Frontal cortex (tissue), 4 donors: ENCODE measurements at places on chromosomes 12 and 14.

DNA sequence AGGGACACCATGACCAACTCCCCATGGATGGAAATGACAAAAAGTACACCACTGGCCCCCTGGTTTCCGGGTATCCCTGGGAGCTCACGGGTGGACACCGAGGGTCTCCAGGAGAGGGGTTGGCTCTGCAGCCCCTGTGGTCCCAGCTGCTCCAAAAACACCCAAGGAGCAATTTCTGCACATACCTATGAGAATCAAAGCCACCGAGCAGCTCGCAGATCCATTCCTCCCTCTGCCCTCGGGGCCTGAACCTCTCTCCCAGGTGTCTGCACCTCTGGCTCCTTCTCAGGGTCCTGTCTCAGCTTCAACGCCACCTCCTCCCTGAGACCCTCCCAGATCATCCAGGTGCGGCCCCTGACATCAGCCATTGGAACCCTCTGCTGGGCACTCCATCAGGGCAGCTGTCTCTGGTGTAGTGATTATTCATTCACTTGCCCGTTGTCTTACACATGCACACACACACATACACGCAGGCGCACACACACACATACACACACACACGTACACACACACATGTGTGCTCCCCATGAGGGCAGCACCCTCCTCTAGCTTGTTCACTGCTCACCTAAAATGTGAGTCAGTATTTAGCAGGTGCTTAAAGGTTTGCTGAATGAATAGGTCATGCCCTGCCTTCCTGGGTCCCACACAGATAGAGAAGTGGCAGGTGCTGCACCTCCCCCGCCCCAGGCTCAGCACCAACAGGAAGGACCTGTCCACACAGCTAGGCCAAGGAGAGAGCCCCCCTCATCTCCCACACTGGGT, 5.9 kb downstream of the RIMBP2 start:
- DNase-seq = no peak

- no peak for DNase-seq
Measured at GRCh38 chr14:36935976-36936678, 236.3 kb downstream of the SLC25A21 start.

GRCh38 chr12:42483521-42483790, 106.1 kb downstream of the PRICKLE1 start:
- DNase-seq = no peak

GRCh38 chr12:77833329-77833728, 2.6 kb downstream of the NAV3 start:
- DNase-seq = no peak

DNA sequence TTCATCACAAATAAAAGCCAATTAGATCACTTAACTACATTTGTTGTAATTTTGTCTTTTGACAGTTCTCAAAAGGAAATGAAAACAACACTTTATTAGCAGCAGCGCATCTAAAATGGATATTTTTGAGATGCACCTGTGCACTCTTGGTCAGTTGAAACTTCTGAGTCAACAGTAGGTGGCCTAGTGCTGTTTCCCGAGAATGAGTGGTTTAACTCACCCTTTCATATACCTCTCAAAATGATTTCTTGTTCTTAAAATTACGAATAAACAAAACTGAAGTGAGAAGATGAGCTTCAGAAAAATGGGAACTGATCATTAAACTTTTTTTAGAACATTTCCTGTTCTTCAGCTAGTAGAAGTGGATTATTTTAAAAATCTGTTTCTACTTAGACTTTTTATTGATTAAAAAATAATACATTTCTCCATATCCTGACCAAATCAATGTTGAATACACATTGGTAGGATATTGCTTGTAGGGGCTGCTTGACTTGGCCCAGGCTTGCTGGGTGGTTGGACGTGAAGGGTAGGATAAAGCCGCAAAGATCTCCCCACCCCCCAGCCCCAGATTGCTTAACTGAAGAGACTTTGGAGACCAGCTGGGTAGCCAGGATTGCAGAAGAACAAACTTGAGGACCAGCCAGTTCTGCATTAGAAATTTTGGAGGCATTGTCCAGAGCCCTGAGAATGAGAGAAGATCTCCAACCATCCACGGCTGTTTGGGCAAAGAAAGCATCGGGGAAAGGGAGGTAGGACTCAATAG, 22.3 kb upstream of the STK38L start:
- no peak for DNase-seq

DNA sequence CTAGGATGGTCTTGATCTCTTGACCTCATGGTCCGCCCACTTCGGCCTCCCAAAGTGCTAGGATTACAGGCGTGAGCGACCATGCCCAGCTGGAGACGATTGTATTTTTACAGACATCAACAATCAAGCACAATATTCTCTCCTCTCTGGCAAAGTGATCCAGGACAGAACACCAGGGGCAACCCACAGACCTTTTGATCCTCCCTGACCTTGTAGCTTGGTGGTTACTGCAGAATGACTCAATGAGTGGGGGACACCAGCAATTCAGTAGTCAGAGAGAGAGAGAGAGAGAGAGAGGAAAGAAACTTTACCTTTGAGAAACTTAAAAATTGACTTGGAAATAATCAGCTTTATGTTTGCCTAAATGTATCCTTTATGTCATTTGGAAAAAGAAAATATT, 51.2 kb downstream of the DRAM1 start:
- no peak for DNase-seq

DNA sequence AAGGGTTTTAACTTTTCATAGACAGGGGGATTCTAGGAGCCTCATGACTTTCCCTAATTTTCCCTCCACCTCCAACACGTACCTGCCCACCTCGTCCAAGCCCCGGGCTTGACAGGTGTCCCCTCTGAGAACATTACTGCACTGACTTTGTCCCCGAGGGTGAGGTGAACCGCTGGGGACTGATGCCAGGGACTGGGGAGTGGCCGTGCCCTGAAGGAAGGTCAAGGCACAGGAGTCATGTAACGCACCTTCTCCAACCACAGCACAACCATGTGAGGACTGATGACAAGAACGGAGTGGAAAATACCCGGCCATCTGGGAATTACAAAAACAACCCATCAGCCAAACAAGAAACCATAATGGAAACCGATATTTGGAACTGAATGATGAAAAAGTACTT, 214.7 kb upstream of the C14orf180 start:
- no peak for DNase-seq

GRCh38 chr14:91745344-91745743, 13.5 kb upstream of the CATSPERB start:
- DNase-seq = no peak

DNA sequence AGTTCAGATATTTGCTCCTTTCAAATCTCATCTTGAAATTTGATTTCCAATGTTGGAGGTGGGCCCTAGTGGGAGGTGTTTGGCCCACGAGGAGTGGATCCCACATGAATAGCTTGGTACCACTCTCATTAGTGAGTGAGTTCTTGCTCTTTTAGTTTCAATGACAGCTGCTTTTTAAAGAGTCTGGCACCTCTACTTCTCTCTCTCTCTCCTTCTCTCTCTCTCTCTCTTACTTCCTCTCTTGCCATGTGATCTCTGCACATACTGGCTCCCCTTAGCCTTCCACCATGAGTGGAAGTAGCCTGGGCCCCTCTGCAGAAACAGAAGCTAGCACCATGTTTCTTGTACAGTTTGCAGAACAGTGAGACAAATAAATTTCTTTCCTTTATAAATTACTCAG, 25.1 kb downstream of the GPR65 start:
- DNase-seq = no peak

DNA sequence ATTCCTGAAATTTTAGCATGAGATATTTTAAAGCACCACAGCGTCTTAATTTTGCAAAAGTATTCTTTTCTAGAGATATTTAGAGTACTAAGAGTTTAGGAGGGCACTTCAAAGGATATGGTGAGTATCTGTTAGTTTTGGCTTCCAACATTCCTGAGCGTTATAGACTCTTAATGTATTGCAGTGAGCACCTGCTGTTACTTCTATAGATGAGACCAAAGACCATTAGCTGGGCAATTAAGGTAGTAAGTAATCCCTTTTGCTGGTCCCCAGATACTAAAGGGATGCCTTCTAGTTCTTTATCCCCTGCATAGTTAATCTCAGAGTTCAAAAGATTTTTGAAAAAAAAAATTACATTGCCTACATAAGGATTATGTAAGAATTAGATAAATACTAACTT, 975.6 kb downstream of the GALC start:
- no peak for DNase-seq

- DNase-seq = no peak
Measured at GRCh38 chr14:60553808-60554207, 44.9 kb downstream of the SIX6 start.

GRCh38 chr14:21258005-21258888, 11.0 kb downstream of the HNRNPC start:
- DNase-seq = no peak

GRCh38 chr12:87728931-87729593, 300.1 kb downstream of the C12orf50 start:
- DNase-seq = no peak

- DNase-seq = no peak
Measured at GRCh38 chr12:92574051-92574783, 128.6 kb upstream of the PLEKHG7 start.

GRCh38 chr14:101252443-101253214, 308.7 kb upstream of the DIO3 start:
- no peak for DNase-seq

- DNase-seq = no peak
Measured at GRCh38 chr12:45406988-45407850, 191.3 kb downstream of the ANO6 start.

DNA sequence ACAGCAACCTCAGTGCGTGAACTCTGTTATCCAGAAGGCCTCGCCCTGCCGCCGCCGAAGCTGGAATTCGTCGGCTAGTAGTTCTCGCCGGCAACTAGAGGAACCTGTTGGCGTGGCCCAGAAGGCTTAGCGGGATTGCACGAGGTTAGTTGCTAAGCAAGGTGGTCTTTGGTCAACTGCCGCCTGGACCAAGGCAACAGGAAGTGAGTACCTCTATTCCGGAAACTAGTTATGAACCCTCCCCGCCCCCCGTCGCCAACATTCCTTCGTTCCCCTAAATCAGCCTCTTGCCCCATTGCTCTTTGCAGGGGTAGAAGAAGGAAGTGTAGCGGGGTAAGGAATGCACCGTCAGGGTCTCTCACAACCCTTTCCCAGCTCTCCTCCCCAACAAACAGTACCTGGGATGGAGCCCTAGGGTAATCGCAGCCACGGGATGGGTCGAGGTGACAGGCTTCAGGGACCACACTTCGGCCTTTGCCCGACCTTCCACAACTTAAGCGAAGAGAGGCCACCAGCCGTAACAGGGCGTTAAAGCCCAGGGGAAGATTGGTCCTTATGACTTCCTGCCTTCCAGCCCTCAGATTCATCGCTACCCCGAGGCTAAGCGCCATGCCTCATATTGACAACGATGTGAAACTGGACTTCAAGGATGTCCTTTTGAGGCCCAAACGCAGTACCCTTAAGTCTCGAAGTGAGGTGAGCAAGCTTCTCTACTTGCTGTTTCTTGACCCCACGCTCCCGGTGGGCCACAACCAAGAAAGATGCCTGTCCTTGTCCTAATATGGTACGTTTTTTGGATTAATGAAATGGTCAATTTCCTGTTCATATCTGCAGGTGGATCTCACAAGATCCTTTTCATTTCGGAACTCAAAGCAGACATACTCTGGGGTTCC, at the start of gene GMPR2:
GMPR2 (plus strand) TSS at position 285 of the 893 bp plus-strand sequence; CDS start at position 610, 325 bp downstream.
- peak; percentile 35 for DNase-seq

GRCh38 chr12:82019533-82019932, 260.4 kb upstream of the PPFIA2 start:
- no peak for DNase-seq

DNA sequence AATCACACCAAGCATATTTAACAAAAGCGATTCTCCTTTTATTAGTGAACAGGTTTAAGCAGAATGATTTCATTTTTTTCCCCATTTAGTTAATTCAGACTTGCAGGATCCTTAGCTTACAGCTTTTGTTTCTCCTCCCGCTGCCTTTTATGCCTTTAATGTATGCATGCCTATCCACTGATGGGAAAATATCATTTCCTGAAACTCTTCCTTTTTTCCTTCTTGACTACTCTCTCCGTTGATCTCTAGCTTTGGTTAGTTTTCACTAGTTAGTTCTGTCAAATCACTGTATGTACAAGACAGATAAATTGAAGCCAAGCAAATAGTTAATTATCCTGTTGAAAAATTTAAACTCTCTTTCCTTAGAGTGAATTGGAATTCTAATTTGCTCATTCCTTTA, 26.3 kb downstream of the NKX2-1 start:
- no peak for DNase-seq

- DNase-seq = no peak
Measured at GRCh38 chr12:116837097-116837496, 44.1 kb downstream of the HRK start.

DNA sequence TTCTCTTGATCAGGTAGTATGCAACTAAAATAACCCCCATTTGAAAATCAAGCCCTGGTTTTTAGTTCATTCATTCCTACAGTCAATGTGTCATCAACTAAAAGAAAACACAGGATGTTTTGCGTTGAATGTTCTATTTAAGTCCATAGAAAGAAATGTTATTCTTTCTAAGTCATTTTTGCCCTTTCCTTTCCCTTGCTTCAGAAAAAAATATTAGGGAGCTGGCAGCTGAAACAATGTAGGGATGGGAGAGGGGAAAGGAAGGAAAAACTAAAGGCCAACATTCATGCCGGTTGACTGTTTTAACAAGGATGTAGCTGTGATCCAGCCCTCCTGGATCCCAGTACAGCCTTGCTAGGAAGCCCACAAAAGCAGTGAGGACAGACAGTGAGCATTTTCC, 155.1 kb downstream of the BTG1 start:
- no peak for DNase-seq

GRCh38 chr14:73241481-73242165, 4.3 kb downstream of the PAPLN start:
- no peak for DNase-seq

DNA sequence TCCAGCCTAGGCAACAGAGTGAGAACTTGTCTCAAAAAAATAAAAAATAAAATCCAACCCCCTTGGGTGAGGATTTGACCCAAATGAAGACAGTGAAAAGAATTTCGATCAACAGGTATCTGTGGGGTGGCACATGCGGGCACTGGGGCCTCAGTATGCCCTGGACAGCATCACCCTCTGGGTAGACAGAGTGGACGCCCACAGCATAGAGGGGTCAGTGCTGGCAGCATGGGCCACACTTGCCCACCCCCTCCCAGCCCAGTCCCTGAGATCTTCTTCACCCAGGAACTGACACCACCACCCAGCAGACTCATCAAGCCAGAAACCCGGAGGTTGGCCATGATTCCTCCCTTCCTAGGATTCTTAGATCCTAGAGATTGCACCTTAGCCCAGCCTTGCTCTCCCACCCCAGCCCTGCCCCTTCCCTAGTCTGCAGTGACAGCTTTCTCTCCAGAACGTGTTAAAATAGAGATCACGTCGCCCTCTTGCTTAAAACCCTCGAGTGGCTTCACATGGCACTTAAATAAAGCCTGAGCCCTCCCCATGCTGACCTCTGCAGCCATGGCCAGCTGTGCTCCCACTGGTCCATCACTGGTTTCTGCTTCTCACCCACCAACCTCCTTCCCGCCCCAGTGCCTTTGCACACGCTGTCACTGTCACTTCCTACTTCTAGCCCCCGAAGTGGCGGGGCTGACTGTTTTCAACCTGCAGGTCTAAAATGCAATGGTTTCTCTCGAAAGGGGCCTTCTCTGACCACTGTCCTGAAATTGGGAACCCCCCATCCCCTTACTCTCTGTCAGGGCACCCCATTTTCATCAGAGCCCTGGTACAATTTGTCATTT, 26.2 kb upstream of the DYNC1H1 start:
- no peak for DNase-seq

- no peak for DNase-seq
Measured at GRCh38 chr14:20630340-20631022, 11.0 kb downstream of the OR6S1 start.
